Effector CD8-positive, alpha-beta T cell (primary cell): ENCODE measurements at places on chromosomes 5 and 9.

GRCh38 chr5:159519365-159519764 is 189.1 kb upstream of the IL12B start:
- no peak for DNase-seq

DNA sequence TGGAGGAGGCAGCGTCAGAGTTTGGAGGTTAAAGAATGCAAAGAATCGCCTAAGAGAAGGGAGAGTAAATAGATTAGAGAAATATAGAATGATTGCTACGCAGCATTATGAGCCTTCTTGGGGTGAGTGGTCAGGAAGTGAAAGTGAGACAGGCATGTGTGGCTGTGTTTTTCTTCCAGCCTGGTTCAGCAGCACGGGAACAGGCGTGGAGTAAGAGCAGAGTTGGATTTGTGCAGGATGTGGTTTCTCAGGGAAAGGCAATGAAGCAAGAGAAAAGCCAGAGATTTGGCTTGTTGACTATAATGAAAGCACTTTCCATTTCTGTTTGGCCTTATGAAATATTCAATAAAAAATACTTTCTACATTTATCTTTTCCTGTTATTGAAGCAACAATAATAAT is 34.3 kb upstream of the FRMD3 start:
- no peak for DNase-seq

- no peak for DNase-seq
Observed at GRCh38 chr9:15909297-15909696, 356.5 kb downstream of the CCDC171 start.

DNA sequence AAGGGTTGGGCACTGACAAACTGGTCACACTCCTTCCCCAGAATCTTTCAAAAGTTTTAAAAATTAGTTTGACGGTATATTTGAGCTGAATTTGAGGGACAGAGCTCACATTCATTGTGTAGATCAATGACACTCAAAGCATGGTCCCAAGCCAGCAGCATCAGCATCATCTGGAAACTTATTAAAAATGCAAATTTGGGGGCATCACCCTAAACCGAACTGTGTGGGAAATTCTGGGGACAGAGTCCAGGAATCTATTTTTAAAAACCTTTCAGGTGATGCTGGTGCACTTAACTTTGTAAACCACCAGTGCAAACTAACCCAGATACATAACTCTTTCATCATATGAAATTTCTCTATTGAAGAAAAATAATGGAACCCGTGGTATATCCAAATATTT is 58.1 kb upstream of the MTAP start:
- DNase-seq, result no peak

- DNase-seq, result no peak
Observed at GRCh38 chr5:159817262-159818029, 98.8 kb upstream of the ADRA1B start.

- no peak for DNase-seq
Observed at GRCh38 chr9:36987891-36988290, 46.2 kb downstream of the PAX5 start.

GRCh38 chr9:136364942-136365774 is 1.6 kb upstream of the DNLZ start:
- no peak for DNase-seq

DNA sequence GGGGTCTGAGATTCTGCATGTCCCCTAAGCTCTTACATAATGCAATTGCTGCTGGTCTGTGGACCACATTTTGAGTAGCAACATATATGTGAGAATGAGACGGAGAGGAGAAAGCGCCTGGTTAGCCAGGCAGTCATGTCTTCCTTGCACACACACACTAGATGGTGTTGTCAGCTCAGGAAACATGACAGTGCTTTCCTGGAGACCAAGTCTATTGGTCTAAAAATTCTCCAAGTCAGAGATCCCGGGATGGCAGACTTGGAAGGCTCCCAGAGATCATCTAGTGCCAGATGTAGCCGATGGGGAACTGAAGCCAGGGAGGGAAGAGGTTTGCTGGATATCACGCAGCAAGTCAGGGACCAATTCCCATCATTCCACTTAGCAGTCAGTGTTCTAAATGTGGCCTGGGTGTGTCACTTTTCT is 53.4 kb downstream of the GALNT12 start:
- DNase-seq, result no peak

GRCh38 chr9:37192803-37193202 is 72.4 kb downstream of the ZCCHC7 start:
- DNase-seq, result no peak

DNA sequence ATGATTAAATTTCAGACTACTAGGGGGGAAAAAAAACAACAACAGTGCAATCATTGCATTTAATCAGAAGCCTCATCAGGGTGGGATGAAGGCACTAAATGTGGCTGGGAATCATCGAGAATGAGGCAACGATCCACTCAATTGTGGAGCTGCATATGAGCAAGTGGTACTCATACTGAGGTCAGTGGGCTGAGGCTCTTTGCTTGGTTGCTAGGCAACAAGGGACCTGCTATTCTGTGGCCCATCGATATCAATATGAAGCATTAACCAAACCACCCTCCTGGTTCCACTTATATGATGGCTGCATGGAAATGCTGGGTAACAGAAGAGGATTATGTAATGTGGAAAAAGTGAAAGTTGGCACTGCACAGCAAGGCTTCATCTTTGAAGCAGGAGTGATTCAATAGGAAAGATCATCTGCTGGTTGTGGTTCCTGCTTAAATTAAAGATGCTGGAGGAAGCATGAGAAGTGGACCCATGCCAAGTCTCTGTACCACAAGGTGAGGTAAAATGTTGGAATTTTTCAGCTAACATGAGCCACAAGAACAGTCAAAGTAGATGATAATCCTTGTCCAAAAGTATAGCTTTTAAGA is 159.8 kb upstream of the HMHB1 start:
- no peak for DNase-seq

- no peak for DNase-seq
Observed at GRCh38 chr5:27158171-27158570, 119.8 kb upstream of the CDH9 start.

DNA sequence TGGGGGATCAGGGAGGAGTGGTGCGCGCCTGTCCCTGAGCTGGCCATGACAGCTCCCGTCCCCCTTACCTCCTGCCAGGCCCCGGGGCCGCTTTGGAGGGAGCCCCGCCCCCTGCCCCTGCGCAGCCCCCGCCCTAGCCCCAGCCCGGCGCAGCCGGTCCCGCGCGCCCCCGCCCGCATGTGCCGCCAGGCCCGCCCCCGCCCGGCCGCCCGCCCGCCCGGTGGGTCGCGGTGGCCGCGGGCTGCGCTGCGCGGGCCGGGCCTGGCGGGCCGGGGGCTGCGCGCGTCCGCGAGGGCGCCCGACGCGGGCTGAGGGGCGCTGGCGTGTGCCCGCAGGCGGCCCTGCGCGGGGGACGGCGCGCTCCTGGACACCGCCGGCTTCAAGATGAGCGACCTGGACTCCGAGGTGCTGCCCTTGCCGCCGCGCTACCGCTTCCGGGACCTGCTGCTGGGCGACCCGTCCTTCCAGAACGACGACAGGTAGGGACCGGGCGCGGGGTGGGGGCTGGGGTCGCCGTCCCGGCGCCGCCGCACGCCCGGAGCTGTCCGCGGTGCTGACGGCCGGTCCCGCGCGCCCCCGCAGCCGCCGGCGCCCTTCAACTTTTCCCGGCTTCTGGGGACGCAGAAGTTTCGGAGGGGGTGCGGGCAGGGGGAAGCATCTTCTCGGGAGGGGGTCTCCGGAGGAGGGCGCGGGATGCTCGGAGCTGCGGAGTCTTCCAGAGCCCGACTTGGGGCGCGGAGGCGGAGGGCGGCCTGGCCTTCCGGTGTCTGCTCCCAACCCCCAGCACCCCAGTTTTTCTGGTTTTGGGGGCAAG is 12.5 kb downstream of the KCNT1 start:
- DNase-seq, result no peak

GRCh38 chr5:1648806-1649205 is 125.0 kb upstream of the LPCAT1 start:
- no peak for DNase-seq

DNA sequence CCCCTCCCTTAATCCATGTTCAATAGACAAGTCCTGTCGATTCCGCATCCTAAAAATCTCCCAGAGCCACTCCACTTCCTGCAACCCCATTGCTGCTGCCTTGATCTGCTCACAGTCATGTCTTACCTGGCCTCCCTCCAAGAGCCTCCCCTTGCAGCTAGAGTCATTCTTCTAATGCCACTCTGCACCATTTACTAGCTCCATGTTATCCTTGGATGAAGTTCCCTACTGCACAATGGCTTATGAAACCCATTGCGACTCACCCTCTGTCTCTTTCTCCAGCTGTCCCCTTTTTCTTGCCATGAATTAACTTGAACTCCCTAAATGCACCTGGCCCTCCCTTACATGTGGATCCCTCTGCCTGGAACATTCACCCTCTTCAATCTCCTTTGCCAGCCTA is 39.5 kb downstream of the MEGF10 start:
- DNase-seq, result no peak

- DNase-seq, result no peak
Observed at GRCh38 chr5:10145923-10146401, 103.7 kb downstream of the ATPSCKMT start.

DNA sequence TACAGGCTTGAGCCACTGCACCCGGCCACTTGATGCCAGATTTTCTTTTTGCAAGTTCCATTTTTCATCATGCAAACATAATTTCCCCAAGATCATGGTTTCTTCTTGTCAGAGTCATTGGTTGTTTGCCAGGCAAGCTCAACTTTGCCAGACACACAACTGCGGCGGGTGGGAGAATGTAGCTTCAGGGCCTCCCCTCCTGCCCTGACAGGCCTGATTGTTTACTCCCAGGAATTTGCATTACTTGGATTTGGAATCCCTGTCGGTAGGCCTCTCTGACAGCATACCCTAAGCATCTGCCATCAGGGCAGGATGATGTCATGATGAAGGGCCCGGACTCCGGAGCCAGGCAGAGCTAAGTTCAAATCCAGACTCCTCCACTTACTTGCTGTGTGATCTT is 15.1 kb downstream of the RPS14 start:
- no peak for DNase-seq

DNA sequence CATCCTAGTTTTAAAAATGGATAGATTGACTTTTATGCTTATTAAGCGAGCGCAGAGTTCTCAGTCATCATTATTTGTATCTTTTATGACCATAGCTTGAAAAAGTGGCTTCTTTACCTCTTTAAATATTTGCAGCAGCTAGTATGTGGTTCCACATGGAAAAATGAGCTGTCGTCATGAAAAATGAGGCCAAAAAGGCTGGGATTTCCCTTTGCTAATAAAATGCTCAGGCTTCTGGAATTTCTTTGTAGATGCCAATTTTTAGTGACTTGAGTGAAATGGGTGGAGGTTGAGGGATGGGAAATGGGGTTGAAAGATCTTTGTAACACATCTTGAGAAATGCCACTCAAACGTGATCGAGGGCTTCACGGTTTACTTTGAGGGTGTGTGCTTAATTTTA is 35.2 kb downstream of the RAI14 start:
- no peak for DNase-seq

DNA sequence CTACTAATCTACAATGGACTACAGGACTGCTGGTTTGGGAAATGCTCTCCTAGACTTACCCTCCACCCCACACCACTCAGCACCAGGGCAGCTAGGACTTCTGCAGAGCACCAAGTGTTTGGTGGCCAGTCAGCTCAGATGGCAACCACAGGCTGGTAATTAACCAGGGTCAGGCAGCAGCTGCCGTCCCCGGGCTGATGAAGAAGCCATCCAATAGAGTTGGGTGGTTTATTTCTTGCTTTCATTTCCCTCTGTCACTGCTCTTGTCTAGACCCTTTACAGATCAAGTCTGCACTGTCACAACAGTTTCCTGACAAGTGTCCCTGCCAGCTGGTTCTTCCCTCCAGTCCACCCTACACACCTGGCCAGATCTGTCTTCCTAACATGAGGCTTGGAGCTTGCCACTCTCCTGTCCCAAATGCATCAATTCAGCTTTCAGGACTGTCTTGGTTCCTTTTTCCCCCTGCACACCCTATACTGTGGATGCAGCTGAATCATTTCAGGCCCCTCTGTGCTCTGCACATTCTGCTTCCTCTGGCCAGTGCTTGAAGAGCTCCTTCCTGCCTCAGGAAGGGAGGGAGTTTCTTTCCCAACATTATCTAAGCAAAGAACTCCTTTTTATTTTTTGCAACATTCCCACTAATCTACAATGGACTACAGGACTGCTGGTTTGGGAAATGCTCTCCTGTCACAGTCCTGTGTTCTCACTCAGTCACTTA is 30.2 kb upstream of the HSPA9 start:
- no peak for DNase-seq

DNA sequence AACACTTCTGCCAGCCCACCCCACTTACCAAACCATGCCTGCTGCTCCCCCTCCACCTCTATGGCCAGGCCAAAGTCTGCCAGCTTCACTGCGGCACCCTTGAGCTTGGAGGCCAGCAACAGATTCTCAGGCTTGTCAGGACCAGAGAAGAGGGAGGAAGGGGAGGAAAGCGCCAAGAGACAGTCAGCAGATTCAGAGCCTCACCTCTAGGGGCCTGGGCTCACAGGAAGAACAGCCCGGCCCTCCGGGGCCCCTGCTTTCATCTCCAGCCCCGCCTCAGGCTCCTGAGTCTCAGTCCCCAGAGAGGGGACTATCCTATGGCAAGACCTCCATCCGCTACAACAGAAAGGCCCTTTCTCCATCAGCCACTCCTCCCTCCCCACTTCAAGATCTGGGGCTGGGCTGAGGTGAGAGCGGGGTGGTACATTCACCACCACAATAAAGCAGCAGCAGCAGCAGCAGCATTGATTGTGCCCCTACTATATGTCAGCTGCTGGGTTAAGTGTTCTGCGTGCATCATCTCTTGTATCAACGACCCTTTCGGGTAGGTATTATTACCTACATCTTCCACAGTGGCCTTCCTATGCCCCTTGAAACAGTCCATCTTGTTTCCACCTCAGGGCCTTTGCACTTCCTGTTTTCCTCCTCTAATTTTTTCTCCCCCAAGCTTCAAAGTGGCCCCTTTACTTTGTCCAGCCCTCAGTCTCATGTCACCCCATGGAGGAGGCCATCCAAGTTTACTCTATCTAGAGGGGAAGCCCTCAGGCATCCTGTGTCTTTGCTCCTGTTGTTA is 36.0 kb downstream of the CAMK2A start:
- DNase-seq, result no peak

DNA sequence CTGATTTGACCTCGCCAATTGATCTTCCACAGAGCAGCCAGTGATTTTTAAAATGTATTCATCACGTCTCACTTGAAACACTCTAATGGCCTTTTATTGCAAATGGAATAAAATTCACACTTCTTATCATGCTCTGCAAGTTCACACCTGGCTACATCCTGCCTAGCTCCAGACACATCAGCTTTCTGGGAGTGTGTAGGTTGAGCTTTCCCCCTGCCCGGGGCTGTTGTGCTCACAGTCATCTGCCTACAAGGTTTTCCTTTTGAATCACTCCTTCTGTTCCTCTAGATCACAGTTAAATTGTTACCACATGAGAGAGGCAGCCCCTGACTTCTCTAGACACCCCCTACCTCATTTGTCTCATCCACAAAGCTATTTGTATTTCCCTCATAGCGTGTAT is 674.5 kb downstream of the PRELID2 start:
- no peak for DNase-seq

GRCh38 chr5:74240783-74241750 is 399.5 kb downstream of the ENC1 start:
- no peak for DNase-seq
